ENCODE measurements at places on chromosomes 7 and 10.

GRCh38 chr7:102891693-102892261 lies 21.0 kb upstream of the LRRC17 start:
- no peak for DNase-seq

DNA sequence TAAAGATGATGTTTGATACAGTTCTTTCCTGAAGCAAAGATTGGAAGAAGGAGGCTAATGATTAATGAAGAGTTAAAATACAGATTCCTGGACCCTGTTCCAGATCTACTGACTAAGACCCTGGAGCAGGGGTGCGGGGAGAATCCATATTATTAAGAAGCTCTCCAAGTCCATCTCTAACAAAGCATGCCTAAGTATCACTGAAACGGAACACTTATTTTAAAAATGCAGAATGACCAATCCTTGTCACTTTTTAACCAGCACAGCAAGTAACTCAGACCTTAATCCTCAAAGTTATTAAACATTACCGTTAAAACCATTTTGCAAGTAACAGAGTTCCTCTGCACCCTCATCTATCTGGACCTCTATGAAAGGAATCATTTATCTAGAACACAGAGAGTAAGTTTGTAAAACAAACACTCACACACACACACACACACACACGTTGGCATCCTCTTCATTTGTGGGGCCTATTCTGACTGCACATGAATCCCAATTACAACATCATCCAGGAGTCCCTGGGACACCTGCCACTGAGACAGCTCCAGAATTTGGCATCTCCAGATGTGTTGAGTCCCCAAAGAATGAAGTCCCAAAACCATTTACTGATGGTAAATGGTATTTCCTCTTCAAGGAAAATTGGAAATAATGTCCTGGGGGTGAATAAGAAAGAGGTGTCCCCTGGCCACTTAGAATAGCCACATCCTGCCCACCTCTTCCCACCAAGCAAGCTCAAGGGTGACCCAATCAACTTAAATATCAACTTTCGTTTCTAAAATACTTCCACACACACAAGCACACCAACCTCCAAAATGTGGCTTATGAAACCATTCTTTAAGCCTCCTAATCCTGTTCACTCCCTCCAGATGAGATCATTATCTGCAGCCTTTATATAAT lies 117.5 kb downstream of the PARD3 start:
- no peak for DNase-seq

DNA sequence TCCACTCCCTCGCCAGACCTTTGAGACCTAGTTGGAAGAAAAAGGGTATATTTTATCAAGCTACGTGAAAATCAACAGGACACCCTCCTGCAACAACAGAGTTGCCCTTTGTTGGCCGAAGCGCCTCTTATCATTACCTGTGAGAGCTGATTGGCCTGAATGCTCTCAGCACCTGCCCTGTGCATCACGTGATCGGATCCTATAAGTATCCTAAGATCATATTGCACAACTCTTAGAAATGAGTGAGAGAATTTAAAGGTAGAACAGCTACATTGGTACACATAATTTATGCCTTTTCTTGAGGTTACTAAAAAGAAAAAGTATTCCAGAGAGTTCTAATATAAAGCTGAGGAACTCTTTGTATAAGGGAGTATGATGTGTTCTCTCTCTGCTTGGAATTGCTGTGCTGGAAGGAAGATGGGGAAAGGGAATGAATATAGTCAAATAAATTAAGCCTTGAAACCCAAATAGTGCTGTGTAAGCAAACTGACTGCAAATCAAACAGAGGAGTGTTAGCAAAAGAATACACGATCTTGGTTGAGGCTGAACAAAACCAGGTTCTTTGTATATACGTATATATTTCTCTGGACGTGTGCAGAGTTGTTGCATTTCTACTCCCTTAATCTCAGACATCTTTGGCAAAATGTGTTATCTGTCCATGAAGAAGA lies 69.3 kb downstream of the LRRC4 start:
- no peak for DNase-seq

DNA sequence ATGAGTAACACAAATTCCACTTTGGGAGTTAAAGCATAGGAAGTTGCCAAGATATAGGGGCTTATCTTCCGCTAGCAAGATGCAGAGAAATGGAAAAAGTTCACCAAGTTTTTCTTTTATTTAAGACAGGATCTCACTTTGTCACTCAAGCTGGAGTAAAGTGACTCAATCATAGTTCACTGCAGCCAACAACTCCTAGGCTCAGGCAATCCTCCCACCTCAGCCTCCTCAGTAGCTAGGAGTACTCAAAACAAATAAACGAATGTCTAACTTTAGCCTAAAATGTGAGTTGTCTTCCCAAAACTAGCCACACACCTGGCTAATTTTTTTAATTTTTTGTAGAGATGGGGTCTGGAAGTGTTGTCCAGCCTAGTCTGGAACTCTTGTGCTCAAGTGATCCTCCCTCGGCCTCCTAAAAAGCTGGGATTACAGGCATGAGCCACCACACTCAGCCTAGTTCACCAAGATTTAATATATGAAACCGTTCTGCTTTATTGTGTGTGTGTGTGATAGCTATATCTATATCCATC lies 9.9 kb downstream of the VIM start:
- DNase-seq, result no peak

DNA sequence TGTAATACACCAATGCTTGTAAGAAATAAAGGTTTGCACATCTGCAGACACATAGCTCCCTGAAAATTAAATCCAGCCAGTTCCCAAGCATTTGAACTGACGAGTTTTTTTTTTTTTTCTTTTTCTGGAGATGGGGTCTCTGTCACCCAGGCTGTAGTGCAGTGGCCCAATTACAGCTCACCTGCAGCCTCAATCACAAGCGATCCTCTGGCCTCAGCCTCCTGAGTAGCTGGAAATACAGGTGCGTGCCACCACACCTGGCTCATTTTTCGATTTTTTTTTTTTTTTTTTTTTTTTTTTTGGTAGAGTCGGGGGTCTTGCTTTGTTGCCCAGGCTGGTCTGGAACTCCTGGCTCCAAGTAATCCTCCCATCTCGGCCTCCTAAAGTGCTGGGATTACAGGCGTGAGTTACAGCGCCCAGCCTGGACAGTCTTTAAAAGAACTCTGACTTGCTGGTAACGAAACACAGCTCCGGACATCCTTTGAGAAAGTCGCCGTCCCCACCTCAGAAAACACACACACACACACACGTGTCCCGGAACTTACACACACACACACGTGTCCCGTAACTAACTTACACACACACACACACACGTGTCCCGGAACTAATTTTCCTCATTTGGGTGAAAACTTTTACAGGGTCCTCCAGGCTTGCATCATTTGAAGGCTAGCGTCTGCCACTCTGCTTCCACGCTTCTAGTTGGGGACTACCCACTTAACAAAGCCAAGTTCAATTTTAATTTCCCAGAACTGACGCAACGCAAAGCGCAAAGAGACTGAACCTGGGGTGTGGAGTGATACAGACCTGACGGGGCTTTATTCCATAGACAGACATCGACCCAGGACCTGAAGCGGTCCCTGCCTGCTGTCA lies 18.6 kb downstream of the OCM2 start:
- no peak for DNase-seq

DNA sequence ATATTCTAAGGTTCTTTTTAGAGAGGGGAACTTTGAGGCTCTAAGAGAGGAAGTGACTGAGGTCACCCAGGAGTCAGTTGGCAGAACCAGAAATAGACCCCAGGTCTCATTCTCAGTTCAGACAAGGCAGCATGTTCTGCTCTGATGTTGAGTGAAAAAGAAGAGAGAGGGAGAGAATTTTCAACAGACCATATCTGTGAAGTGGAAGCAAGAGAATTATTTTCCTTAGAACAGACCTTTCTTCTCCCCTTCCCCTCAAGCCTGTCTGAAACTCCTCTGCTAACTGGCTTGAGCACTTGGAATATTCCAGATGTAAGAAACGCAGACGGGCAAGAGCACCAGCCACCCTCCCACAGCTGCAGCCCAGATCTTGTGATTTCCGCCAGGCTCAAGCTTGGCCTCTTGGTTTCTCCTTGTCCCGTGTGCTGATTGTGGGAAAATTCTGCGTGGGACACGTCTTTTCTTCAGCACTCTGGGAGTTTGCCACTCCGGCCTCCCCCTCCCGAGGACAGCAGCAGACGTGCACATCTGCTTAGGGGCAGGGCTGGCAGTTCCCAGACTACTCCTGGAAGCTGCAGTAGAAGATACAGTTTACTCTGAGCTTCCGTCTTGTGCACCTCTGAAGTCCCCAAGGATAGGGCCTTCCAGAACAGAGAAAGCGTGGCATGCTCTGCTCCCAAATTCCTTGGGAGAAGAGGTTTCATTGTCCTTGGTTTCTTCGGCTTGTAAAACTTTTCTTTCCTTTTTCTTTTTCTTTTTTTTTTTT lies 22.7 kb upstream of the IKZF1 start:
- DNase-seq, result no peak

DNA sequence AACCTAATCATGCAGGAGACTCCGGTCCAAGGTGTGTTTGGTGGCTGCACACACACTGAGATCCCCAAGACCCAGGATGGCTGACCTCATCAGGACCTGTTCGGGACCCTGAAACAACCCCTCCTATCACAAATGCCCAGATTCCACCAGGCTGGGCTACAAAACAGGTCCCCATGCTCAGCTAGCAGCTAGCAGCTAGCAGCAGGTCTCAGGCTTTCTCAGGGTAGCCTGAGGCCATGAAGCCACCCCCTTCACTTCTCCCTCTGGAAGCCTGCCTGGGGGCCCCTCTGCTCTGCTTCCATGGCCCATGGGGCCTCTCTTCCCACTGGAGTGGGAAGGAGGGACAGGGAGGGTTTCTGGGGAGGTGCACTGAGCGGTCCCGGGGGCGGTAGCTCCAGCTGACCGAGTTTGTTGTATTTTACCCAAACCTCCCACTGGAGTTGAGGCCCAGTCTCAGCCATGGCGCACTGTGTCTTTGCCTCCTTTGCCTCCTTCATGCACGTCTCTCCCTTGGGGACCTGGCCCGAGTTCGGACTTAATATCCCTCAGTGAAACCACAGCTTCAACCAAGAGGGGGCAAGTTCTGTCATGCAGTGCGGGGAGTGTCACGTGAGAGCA lies 95.1 kb upstream of the GPR26 start:
- no peak for DNase-seq

DNA sequence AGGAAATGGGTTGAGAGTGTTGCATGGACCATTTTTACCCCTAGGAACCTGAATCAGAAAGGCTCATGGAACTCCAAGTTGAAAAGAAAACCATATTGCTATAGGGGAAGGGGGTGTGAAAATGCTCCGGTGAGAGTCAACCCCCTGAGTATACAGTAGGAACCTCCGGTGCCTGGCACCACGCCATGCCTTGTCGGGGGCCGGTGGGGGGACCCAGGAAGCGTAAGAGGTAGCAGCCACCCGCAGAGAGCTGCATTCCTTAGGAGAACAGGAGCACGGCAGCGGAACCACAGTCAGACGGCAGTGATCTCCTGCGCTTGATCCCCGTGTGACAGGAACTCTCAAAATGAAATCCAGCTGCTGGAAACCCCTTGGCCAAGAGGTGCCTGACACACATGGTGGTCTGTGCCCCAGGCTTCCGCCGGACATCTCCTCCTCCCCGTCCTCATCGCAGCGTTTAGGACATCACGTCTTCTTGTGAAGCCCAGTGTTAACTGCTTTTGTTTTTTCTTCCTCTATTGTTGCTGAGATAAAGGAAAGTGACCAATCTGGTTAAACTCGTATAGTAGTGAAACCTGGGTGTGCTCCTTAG lies 186.8 kb downstream of the CELF2 start:
- DNase-seq, result no peak

DNA sequence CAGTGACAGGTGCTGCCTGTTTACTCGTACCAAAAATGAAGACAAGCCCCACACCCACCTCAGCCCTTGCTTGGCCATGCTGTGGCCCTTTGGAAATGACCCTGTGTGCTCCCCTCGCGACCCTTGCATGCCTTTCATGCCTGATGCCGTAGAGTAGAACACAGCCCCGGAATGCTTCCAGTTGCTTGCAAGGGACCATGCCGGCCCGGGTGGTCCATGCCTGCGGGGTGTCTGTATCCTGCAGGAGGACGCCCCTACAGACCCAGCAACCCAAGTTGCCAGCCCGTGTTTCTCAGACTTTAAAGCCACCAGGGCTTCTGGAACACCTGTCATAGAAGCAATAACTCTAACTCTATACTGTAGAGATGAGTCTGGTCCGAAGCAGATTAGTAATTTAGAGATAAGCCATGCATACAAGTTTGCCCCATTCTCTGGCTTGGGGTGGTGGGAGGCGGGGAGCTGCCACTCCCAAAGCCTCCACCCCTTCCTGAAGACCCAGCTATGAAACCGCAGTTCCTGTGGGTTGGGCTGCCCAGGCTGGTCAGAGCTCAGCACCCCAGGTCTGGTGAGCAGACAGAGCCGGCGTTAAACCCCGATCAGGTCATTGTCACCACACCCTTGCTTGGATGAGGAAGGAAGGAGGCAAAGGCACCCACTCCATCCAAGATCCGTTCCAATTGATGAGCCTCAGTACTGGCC lies 143.5 kb downstream of the ADCY1 start:
- DNase-seq, result no peak

GRCh38 chr10:71972746-71973695 lies 8.8 kb downstream of the CHST3 start:
- no peak for DNase-seq

DNA sequence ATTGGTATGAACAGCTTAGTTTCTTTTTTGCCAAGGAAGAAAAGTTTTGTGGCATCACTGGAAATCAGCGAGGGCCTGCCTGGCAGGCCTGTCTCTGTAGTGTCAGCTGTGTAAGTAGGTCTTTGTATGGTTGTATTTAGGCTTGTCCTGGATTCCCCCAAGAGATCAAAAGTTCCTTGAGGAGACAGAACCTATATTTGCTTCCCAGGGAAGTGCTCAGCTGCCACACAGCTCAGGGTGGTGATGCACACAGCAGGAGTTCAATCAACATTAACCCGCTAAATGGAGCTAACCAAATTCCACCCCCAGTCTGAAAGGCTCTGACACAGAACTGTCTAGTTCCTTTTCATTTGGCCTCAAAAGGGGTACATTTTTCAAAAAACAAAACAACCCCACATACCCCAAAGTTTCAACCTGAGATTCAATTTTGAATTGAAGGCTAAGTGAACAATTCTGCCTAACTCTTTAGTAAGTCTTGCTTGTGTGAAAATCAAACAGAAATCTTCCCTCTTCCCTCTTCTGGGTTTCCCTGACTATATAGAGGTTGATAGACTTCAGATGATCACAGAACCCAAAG lies 124.4 kb downstream of the CLEC2L start:
- no peak for DNase-seq

DNA sequence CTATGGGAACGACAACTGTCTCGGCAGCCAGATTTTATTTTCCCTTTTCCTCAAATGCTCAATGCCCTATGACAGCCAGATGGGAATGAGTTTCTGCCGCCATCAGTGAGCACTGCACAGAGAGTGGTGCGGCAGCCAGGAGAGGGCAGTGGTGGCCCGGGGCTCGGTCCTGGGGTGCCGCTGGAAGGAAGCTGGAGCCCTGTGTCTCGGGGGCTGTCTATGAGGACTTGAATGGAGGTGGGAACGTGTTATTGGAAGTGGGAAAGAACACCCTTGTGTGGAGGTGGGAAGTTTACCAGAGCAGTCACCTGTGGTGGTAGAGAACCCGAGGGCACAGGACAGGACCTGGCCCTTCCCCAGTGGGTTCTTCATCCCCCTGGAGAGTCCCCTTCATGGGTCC lies 35.8 kb downstream of the JAKMIP3 start:
- no peak for DNase-seq

All from stimulated activated CD8-positive, alpha-beta memory T cell treated with anti-CD3 and anti-CD28 coated beads, Interleukin-2, amount 100 ng/mL, for 48 hours (primary cell).